Astrocyte (in vitro differentiated cells and primary cell): ENCODE measurements at places on chromosomes 12 and 14. TPM values are rescaled to one million over a fixed set of nuclear protein-coding genes. Genes with fewer than 3 reads are reported as not detected.

RILPL2 gene
- 1.4 TPM in 2 replicates for total RNA-seq

CLEC2A gene
- total RNA-seq, result 0.84 and 2.0 TPM in 2 replicates

DNA sequence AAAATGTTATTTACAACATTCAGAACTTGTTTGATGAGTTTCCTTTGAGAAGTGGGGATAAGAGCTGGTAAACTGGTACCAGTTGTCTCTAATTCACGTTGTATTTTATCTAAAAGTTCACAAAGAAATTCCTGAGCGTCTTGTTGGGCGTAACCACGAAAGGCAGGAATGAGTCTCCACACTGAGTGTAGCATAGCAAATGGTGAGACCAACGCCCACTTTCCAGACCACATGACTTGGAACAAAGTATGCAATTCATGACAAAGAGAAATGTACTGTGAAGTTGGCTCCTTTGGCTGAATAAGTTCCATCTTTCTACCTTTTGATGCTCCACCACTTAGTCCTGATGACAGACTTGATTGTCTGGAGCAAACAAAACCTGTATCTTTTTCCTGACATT is 18.4 kb downstream of the USP44 start:
- peak; percentile 72 for DNase-seq

- no peak for DNase-seq
Observed at GRCh38 chr12:91098461-91098860, 12.8 kb downstream of the LUM start.

DNA sequence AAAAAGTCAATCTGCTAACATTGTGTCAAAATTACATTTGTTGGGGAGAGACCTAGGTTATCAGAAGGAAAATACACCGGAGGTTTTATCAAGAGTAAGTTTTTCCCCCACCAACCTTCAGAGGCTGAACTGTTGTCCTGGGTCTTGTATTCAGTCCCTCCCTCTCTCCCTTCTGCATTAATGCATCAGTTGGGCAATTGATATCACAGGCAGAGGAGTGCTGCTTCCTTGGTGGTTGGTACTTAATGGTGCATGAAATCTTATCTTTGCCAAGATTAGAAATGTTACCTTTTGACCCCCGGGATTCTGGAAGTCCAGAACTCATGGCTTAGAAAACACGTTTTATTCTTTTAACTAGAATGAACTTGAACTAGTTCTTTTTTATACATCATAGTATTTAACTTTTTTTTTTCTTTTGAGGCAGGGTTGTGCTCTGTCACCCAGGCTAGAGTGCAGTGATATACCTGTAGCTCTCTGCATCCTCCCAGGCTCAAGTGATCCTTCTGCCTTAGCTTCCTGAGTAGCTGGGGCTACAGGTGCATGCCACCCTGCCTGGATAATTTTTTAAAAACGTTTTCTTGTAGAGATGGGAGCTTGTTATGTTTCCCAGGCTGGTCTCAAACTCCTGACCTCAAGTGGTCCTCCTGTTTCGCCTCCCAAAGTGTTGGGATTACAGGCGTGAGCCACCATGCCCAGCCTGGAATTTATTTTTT is 4.9 kb downstream of the PCBP2 start:
- DNase-seq, result no peak

ACIN1 gene
- 186 and 208 TPM in 2 replicates for total RNA-seq

DNA sequence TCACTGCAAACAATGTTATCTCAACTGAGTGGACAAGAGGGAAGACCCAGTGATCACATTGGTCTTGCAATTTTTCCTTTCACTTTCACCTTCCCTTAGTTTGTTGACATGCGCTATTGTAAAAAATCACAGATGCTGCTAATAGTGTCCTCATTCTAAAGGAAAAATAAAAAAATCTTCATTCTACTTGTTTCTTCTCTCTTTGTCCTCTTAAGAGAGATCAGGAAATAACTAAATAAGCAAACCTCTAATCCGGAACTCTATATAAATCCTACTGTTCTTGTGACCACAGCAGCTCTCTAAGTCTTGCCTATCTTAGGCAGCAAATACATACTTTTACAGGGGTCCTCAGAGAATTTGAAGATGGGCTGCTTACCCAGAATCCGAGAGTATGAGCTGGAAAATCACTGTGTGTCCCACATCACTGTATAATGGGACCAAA is 257.7 kb downstream of the NAV3 start:
- DNase-seq, result no peak

AMN gene
- total RNA-seq, result 2.0 and 3.4 TPM in 2 replicates

DNA sequence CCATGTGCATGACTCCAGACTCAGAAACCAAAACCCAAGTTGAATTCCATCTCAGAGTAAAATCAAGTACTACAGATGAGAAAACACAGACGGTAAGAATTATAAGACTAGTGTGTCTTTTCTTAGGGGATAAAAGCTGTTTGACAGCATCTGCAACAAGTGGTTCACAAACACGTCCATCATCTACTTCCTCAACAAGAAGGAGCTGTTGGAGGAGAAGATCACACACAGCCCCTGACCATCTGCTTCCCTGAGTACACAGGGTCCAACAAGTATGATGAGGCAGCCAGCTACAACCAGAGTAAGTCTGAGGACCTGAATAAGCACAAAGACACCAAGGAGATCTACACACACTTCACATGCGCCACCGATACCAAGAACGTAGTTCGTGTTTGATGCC is 110.7 kb upstream of the ATF7IP start:
- no peak for DNase-seq

MUCL1 gene
- total RNA-seq, result not detected in 2 replicates

DNA sequence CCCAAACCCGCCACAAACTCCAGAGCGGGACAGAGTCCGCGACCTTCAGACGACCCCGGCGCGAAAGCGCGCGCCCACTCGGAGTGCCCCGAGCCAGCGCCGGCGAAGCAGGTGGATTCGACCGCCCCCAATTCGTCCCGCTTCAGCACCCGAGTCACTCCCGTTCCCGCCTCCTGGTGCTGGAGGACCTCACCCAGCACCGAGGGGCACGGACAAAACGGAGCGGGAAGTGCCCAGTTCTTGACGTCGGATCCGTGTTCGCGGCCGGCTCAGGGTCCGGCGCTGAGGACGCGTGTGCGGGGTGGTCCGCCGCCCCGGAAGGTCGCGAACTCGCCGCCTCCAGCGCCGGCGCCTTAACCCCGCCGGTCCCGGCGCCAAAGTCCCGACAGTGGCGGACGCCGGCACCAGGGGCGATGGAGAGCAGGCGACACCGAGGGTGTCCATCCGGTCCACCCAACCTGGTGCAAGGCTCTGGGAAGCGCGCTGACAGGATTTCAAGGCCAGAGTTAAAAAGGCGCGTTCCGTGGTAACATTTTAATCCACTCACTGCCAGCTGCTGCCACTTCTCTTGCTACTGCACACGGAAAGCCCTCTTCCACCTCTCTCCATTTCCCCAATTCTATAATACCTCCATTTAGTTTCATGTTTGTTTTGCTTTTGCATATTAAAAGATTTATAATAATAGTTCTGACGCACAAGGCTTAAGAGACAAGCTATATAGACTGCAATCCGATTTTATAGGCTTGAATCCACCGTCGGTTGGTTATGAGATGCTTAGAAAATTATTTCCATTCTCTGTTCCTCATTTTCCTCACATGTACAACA is 240.0 kb upstream of the CPNE8 start:
- no peak for DNase-seq

- no peak for DNase-seq
Observed at GRCh38 chr12:1878695-1879094, 39.8 kb downstream of the CACNA2D4 start.

DNA sequence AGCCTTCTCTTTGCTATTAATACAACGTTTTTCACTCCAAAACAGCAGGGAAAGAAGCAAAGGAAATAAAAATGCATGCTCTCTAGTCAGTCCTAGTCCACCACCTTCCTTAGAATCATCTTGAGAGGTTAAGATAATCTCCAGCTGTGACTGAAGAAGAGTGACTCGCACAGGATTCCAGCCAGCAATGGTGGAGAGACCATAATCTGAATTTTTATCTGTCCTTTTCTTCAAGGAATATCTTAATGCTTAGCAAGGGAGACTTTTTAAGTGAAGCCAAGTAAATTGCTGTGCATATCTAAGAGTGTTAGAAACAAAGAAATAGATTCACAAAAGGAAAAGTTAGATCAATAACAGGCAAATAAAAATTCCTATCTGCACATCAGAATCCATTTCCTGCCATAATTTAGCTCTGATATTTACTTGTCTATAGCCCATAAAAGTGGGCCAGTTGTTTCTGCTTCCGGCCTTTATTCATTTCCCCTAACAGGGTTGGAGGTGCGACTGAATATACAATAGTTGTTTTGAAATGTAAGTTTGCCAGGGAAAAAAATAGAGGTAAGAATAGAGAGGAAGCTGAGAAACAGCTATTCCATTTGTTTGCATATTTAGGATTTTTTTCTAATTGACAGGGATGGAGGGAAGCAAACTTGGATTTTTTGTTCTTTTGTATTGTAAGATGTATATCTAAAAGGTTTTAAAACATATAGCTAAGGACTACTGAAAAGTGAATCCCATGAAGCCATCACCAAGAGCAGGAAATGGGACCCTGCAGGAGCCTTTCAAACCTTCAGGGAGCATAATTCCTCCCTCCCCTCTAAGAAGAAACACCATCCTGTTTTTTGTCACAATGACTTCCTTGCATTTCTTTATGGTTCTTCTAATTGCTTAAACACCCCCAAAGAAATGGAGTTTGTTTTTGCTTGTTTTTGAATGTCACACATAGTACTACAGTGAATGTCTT is 154.0 kb downstream of the ITPR2 start:
- no peak for DNase-seq

GRCh38 chr12:97476255-97476654 is 13.7 kb downstream of the RMST start:
- DNase-seq, result no peak

DNA sequence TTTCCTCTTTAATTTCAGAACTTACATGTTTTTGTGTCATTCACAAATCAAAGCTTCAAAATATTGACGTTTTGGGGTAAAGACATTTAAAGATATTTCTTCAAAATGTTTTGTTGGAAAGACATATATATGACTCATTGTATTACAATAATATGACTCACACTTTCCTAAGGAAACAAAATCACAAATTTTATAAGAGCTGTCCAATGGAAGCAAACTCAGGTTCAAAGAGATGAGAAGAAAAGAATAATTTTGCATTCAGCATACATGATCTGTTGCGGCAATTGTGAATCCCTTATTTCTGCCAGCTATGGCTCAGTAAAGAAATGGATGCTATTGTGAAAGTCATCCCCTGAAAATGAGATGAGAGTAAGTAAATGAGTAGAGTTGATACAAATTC is 82.7 kb downstream of the GRIP1 start:
- peak; percentile 39 for DNase-seq

GRCh38 chr14:100392356-100392755 is 69.2 kb downstream of the SLC25A47 start:
- no peak for DNase-seq

KLRC2 gene
- total RNA-seq, result 1.2 and 4.1 TPM in 2 replicates

DNA sequence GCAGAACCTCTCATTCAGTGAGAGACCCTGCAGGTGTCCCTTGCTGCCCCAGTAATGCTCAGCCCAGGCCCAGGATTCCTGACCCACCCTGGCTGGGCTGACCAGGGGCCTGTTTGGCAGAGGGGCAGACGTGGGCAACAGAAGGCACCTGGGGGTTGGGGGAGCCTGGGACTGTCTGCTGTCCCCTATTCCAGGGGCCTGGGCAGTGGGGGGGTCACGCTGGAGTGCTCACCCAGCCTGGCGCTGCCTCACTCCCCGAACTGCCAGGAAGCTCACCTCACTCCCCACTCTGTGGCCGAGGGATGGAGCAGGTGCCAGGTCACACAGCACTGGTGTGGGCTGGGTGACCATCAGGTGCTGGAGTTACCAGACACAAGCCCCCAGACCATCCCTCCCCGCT is 22.6 kb upstream of the NUDT14 start:
- DNase-seq, result no peak

DNA sequence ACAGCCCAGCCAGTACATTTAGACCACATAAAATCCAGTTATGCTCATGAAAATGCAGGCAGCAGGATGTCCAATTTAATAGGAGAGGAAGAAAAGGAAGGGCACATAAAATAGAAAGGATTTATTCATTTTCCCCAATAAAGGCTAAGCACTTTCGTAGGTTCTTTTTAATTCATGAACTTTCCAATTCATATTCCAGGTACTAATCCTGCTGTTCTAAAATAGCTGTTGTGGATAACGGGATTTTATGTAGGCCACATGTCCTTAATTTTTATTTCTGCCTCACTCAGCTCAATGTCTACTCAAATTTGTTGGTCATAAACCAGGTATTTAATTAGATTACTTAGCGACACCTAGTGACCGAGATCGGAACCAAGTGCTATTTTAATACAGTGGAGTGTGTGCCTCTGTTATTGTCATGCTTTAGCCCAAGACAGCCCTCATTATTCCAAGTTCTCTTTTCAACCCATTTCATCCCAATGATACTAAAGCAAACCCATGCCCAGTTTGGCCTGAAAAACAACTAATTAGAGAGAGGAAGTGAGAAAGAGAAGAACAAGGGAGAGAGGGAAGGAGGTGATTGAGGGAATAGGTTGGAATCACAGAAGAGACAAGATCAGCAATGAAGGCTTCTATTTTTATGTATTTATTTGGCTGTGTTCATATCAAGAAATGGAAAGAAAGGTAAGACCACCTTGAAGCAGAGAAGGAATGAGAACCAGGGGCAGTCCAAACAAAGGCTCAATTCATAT is 45.9 kb upstream of the IFNG-AS1 start:
- peak; percentile 56 for DNase-seq

NOS1 gene
- total RNA-seq, result 0.05 TPM in 1 of 2 replicates, not detected in the other

- peak; percentile 95 for DNase-seq
Observed at GRCh38 chr12:75820848-75821578, 210.6 kb downstream of the PHLDA1 start.

CCDC38 gene
- 0.07 TPM in 1 of 2 replicates, not detected in the other for total RNA-seq

MIP gene
- not detected in 2 replicates for total RNA-seq

GRCh38 chr12:31444736-31445135 is 118.8 kb upstream of the SINHCAF start:
- DNase-seq, result no peak

GRCh38 chr12:119385659-119386058 is 51.1 kb downstream of the CCDC60 start:
- no peak for DNase-seq

DNA sequence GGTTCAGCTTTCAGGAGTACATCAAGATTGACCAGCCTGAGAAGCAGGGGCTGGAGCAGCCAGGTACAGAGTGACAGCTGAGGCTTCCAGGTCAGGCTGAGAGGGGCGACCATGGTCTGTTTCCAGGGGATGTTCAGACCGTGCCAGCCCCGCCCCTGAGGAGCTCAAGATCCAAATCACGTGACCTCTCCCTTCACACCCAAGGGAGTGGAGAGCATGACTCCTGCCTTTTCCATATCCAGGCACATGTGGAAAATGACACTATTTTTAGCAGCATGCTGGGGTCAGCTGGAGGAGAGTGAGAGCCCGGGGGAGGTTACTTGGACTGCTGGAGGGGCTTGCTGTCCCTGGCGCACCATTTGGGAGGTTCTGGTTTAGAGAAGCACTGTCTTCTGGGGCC is 92.7 kb downstream of the B4GALNT3 start:
- DNase-seq, result no peak

DNA sequence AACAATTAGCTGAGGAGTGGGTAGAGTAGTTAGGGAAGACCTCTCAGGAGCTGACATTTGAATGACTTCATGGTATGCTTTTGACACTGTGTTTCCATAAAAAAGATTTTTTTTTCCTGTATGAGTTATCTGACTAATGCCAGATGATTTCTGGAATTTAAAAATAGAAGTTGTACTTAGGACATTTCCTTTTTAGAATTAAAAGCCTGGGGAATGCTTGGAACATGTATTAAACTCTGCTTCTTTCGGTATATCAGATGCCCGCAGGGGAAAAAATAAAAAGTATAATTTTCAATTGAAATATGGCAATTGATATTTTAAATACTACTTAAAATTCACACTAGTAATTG is 41.1 kb downstream of the BRMS1L start:
- no peak for DNase-seq

PMEL gene
- 3.9 and 13.8 TPM in 2 replicates for total RNA-seq
